Kidney tubule cell (primary cell): ENCODE measurements at places on chromosomes 7 and 10.

DNA sequence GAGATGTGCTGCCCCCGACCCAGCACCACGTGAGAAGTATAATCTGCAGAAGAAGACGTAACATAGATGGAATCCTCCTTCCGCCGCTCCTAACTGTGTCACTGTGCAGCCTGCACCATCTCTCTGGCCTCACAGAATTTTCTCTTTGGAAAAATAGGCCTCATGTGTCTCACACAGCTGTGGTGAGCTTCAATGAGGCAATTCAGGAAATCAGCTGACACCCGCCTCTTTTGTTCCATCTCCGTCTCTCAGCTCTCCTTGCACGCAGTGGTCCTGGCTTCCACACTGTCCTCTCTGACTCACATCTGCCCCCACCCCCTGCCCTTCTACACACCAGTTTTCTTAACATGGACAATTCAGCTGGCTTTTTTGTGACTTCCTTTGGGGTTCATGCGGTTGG, 7.2 kb downstream of the C10orf90 start:
- DNase-seq, result no peak

DNA sequence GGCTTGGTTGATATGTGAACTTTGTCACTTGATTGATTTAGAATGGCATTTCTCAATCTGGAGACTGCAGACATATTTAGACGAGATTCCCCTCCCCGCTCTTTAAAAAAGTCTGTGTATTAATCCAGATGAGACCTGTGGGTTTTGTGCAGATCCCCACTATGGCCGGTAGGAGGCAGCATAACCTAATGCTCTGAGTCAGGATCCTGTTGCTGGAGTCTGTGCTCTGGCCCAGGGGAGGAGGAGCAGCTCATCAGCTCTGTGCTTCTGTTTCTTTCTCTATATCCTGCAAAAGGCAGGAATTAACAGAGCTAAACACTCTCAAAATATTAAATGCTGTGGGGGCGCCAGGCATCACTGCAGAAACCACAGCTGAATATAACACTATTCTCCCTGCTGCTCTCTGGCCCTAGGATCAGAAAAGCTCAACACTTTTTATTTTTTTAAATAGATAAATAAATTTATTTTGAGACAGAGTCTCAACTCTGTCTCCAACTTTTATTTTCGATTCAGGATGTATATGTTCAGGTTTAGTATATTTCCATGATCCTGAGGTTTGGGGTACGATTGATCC, 23.9 kb upstream of the SEPHS1 start:
- DNase-seq, result peak; percentile 83

DNA sequence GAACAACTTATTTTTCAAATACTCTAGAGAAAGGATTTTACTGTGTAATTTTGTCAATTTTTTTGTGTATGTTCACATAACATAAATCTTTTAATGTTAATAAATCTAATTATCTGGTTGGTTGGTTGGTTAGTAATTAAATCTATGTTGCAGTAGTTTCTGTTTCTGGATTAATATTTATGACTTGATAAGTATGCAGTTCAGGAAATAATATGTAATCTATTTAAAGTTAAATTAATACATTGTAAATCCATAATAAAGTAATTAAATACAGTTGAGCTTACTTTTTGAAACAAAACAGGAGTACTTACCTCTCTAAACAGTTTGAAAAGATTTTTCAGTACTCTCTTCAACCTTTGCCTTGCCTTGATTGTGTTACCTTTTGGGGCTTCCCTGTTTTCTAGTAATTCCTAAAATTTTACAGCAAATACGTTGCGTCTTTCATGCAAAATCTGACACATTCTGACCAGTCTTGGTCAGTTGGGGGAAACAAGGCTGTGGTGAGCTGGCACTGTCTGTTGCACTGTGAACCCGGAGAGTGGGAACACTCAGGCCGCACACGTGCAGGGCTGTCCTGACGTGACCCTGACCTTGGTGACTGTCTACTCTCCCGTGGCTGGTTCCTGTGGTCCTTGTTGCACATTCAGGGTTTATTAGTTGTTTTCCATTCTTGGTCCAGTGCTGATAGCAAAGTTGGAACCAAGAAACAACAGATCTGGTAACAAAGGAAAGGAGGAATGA, 45.6 kb upstream of the FGL2 start:
- DNase-seq, result peak; percentile 47

- no peak for DNase-seq
Observed at GRCh38 chr10:114180937-114181336, 1.8 kb downstream of the TDRD1 start.

DNA sequence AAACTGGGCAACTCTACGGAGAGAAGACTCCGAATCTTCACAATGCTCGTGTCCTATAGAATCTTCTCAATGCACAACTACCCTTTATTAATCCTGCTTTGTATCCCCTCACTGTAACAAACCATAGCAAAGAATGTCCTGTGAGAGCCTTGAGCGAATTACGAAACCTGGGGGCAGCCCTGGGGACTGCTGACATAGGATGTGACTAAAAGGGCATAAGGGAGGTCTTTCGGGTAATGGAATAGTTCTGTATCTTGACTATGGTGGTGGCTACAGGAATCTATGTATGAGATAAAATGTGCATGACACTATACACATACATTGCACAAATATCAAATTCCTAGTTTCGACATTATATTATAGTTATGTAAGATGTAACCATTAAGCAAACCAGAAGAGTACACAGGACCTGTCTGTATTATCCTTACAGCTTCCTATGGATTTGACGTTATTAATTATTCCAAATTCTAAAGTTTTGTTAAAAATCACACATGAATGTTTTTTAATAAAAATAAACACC, 162.5 kb upstream of the KCTD7 start:
- no peak for DNase-seq

DNA sequence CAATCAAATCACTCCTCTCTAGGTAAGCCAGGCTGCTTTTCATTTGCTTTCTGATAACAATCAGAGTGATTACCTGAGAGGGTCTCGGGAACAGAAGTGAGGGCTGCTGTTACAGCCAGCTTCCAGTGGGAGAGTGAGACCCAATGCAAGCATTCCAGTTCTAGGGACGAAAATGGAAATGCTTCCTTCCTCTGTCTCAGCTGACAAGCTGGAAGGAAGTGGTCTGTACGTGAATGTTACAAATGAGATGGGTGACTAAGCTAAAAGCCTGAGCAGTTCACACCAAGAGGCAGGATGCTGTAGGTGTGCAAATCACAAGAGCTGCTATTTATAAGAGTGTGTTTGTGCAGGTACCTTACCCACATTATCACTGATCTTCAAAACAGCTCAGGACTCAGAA, 772.4 kb downstream of the GRID1 start:
- DNase-seq, result peak; percentile 47

DNA sequence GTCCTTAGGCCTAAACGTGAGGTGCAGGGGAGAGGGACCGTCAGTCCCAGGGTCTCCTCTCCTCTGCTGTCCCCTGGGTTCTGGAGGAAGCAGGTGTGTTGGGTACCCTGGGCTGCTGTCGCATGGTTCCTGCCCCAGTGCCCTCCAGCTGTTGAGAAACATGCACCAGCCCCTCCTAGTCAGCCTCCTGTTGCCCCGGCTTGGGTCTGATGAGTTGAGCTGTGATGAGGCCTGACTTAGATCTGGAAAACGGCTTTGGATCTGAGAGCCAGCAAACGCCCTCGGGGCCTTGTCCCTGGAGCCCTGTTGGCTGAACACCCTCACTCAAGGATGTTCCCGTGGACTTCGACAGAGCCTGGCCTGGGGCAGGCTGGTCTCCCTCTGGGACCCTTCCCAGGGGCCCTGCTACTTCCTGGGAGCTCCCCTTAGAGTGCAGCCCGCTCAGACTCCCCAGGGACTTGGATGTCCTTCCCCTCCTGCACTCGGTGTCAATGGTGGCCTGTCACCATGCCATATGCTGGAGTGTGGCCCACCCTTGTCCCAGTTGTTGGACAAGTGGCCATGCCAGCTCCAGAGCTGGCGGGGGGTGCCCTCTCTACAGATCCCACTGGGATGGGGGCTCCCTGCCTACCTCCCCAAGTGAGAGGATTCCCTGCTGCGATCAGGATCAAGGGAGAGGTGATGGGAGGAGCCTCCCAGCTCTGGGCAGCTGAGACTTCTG, 12.3 kb downstream of the ZNF316 start:
- no peak for DNase-seq

DNA sequence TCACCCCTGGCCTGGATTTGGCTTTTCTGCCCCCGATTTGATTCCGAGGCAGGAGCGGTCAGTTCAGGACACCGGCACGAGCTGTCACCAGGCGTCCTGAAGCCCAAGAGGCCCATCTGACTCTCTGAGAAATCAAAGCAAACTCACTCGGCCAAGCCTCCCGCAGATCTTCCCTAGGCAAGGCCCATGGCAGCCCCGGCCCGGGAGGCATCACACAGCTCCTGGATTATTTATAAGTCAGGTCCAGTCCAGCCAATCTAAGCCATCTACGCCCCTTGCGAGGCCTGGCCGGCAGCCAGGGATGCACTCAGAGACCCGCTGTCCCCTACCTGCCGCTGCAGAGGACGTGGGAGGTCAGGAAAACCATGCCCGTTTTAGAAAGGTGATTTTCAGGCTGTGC, 87.3 kb upstream of the DIP2C start:
- no peak for DNase-seq

GRCh38 chr10:52438119-52438518, 124.0 kb downstream of the DKK1 start:
- DNase-seq, result no peak

DNA sequence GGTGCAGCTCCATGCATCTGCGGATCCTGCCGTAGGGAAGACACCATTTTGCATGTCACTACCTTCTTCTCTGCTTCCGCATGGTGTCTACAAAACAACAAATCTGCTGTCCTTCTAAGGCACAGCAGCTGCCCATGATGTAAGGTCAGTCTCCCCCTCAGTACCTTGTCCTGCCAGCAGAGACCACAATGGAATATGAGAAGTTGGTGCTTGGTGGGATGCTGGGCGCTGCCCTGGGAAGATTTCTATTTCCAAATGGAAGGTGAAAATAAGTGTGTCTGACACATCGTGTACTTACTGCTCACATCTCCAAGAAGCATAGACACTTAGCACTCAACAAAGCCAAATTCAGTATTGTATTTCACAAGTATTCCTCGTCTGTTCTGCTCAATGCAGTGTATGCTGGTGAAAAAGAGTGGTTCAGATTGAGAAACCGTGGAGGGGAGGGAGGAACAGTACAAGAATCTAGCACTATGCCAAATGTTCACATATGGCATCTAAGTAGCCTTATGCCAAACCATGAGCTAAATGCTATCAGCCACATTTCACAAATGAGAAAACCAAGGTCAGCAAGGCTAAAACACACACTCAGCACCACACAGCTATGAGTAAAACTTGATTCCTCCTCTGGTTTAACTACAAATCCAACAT, 95.0 kb downstream of the GRB10 start:
- DNase-seq, result no peak

GRCh38 chr7:21463524-21463923, 35.6 kb downstream of the SP4 start:
- no peak for DNase-seq

- peak; percentile 67 for DNase-seq
Observed at GRCh38 chr7:135980665-135981180, 3.6 kb upstream of the MTPN start.

- no peak for DNase-seq
Observed at GRCh38 chr10:130416334-130417150, 280.4 kb downstream of the GLRX3 start.

DNA sequence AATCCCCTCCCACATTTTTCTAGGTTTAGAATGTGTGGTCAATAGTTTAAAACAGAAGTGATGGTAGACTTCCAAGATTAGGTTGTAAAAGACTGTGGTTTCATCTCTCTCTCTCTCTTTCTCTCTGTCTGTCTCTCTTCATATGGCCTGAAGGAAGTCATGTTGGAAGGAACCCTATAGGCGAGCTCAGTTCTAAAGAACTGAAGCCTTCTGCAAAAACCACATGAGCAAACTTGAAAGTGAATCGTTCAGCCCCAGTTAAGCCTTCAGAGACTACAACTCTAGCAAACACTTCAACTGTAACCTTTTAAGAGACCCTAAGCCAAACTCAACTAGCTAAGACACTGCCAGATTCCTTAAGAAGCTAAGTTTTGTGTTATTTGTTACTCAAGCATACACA, 707.5 kb upstream of the LRRTM3 start:
- DNase-seq, result no peak

GRCh38 chr7:31695859-31696614, 9.0 kb downstream of the PPP1R17 start:
- peak; percentile 1 for DNase-seq

DNA sequence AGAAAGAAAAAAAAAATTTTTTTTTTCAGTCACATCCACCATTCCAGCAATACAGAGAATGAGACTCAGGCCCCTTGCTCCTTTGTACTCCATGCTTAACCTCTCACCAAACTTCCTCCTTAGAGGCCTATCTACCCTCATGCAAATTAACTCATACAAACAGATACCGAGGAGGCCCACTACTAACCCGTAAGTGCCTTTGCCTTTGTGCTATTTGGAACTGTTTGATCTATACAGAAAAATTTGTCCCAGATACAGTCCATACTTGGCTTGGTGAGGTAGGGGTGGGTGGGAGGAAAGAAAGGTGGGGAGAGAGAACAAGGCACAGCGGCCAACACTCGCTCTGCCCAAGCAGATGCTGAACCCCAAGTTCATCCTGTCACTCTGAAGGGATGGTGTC, 87.8 kb upstream of the DUSP5 start:
- DNase-seq, result no peak

- DNase-seq, result peak; percentile 16
Observed at GRCh38 chr7:129401967-129402860, 32.0 kb upstream of the STRIP2 start.

DNA sequence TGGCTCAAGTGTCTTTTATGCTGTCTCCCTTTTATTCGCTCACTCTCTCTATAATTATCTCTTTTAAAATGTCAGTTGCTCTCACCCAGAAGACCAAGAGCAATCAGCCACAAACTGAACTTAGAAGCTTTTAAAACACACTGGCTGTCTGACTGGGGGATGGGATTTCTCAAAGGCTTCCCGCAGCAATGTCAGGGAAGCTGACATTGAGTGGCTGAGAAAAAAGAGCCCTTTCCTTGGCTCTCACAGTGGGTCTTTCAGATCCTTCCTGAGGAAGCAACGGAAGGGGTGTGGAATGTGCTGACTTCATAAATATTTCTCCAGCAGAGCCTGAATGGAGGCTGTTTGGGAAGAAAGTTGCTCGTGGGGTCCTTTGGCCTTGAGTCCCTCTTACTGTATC, 445.7 kb upstream of the C7orf33 start:
- no peak for DNase-seq

DNA sequence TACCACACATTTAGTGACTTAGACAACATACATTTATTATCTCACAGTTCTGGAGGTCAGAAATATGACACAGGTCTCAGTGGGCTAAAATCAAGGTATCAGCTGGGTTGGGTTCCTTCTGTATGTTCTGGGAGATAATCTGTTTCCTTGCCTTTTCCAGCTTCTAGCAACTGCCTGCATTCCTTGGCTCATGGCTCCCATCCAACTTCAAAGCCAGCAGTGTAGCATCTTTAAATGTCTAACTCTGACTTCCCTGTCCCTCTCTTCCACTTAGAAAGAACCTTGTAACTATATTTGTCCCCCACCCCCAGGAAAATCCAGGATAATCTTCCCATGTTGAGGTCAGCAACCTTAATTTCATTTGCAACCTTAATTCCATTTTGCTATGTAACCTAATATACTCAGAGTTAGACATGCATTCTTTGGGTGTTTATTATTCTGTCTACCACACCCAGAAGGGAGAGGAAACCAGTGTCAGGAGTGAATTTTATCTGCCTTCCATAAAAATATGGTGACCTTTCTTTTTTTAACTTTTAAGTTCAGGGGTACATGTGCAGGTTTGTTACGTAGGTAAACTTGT, 57.3 kb upstream of the SMIM30 start:
- DNase-seq, result no peak
